AG09319 (cell line): ENCODE measurements at places on chromosomes 7 and 10.

DNA sequence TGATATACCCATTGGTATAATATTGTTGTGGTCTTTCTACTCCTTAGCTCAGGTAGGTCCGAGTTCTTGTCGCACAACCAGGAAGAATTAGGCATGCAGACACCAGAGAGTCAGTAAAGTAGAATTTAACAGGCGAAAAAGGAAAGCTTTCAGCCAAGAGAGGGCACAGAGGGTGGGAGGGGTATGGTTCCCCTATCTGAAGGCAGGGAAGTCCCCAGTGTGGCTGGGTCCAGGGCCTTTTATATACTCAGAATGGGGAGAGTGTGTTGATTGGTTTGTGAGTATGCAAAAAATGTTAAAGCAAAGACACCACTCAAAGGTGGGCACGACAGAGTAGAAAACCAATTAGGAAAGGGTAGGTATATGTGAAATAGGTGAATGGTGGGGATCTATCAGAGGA, 53.9 kb downstream of the IMMP2L start:
- DNase-seq, result no peak

- no peak for DNase-seq
Measured at GRCh38 chr10:9051328-9051974, 997.0 kb downstream of the GATA3 start.

DNA sequence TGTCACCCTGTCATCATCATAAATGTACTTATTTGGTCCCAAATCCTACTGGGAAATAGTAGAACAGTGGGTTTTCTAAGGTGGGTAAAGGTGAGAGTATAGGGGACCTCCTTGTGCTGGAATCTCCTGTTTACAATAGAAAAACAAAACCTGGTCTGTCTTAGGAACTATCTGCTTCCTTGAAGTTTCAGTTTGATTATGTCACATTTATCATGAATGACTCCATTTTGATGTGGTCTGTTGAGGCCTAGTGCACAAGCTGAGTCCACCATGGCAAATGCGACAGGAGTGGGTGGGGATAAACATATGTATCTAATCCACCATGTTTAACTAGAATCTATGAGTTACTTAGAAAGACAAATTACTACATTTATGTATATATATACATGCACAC, 13.0 kb upstream of the REPIN1 start:
- no peak for DNase-seq

DNA sequence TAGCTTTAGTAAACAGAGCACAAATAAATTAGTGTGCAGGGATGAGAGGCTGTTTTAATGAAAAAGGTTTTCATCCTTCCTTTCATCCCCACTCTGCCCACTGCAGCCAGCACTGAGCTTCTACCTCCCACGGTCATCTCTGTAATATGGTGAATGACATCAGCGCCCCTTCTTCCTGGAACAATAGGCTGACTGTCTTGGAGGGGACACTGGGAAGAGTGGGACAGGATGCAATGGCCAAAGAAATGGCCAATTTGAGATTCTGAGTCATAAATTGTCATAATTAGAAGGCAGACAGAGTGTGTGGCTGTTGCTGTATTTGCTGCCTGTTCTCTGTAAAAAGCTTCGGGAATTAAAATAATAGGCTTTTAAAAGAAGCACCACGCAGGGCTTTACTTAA, 126.7 kb upstream of the CALN1 start:
- DNase-seq, result no peak

GRCh38 chr10:90308223-90308622, 549.6 kb downstream of the HTR7 start:
- DNase-seq, result no peak

GRCh38 chr7:138833596-138833995, 35.6 kb upstream of the ATP6V0A4 start:
- DNase-seq, result no peak

DNA sequence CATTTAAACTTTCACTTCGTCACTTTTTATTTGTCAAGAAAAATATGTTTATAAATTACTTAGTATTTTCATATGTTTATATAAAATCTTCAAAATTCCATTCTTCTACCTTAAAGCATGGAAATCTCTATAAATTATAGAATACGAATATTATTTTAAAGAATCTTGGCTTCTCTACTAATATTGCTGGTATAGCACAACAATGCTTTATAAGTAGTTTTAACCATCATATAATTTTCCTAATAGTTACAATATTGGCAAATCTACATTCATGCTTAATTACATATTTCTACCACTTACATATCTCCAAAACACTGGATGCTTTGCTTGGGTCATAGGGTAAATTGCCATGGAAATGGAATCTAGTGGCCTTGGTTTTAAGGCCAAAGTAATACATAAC, 21.1 kb upstream of the ARMC3 start:
- DNase-seq, result no peak

- no peak for DNase-seq
Measured at GRCh38 chr7:18345641-18346234, 149.8 kb upstream of the HDAC9 start.

GRCh38 chr7:135681762-135682161, 19.4 kb downstream of the STMP1 start:
- DNase-seq, result no peak

DNA sequence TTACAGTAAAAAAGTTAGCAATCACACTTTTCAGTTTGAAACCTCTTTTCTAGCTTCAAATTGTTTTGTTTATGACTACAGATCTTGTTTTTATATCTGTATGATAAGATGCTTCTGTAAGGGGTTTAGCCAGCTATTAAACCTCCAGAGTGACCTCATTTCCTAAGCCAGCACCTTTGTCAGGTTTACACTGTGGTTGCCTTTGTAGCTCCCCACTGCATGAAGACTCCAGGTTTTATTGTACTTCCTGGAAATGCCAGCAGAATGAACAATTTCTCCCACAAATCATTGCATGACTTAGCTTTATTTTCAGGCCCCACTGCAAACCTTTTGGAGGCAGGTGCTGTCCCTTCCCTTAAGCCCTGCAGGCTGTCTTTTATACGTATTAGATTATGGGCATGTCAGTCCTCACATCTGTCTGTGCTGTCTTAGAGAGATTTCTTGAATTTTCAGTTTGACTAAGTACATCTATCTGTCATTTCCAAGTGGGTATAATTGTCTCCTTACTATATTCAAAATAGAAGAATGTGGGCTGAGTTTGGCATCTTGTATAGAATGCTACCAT, 8.2 kb upstream of the AGR3 start:
- DNase-seq, result no peak

DNA sequence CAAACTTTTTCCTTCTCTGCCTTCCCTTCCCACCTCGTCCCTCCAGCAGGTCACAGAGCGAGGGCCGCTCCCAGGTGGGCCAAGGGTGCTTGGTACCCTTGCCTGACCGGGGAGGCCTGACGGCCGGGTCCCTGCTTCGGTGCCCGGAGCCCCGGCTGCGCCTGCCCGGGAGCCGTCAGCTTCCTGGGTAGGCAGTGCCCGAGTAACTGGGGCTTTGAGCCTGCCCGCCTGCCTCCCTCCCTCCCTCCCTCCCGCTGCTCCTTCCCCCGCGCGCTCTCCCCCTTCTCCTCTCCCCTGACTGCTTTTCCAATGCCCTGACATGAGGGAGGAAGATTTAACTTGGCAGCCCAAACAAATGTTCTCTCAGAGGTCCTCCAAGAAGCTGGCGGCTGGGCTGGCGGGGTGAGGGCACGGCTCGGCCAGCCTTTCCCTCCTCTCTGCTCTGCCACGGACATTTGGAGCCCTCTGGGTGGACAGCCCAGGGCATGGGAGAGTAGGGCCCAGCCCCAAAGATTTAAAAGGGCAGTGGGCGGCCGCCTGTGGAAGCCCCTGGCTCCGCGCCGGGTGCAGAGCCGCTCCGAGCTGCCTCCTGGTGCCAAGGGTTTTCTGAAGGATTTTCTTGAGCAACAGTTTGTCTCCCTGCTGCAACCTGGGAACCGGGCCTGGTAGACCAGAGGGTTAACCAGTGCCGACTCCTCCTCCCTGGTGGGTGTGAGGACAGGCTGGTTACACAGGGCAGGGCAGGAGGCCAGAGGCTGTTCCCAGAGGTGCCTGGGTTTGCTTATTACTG, 2.0 kb downstream of the ZMIZ1 start:
- DNase-seq, result peak; percentile 79

DNA sequence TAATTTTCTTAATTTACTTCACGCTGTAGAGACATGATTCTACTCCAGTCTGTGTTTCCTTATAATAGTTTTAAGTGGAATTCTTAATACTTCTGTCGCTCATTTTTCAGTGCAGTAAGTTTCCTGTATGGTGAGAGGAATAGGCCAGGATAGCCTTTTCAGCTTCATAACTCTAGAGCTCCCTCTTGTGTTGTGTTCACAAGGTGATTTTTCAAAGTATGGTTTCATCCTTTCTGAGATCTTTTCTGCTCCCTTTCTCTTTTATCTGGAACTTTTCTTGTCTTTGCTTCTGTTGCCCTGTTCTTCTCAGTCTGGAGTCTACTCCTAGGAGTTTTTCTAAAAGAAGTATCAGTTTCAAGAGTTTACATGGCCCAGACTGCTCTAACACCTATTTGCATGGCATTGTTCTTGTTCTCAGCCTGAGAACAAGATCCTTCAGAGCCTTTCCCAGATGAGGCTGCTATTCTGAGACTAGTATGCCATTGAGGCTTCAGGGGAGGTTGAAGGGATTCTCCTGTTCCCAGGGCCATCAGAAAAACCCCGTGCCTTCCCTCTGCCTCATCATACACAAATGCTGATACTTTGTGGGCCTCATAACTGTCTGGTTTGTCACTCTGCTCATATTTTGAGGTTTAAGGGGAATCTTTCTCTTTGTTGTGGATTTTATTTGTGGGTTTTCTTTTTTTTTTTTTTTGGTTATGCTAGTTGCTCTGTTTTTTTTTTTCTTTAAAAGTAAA, 21.8 kb downstream of the NET1 start:
- no peak for DNase-seq

DNA sequence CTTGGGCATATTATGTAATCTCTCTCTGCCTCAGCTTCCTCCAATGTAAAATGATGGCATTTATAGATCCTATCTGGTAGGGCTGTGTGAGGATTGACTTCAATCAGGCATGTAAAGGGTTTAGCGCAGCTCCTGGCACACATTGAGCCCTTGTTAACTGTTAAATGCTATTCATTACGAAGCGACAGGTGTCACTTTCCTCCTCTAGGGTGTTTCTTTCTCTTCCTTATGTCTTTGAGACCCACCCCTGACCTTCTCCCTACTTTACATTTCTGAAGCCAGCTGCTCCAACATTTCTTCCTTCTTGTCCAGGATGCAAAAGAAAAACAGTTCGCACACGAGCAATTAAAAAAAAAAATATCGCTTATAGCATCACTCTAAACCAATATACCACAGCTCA, 5.7 kb upstream of the R3HCC1L start:
- no peak for DNase-seq
